Activated T-helper 2 cell treated with anti-CD3 and anti-CD28 coated beads, Interferon-gamma antibody, Interleukin-2, Interleukin-4, amounts not matched to agents 10 μg/mL and 5 μg/mL and 100 μg/mL, durations not matched to agents 14 hours and 24 hours and 36 hours (primary cell): ENCODE measurements at places on chromosomes 1 and 21. TPM values are rescaled to one million over a fixed set of nuclear protein-coding genes. Genes with fewer than 3 reads are reported as not detected.

Gene CFHR5
- total RNA-seq = not detected in 2 replicates

Gene NPHP4
- 19.0 and 20.2 TPM in 2 replicates for total RNA-seq

Gene LAPTM5
- total RNA-seq = 184 and 189 TPM in 2 replicates

Gene IGSF21
- total RNA-seq = not detected in 2 replicates

Gene CLCA1
- total RNA-seq = not detected in 2 replicates

Gene ZNF678
- 5.1 and 5.7 TPM in 2 replicates for total RNA-seq

Gene FAM89A
- 16.1 and 18.7 TPM in 2 replicates for total RNA-seq

Gene EFNA3
- total RNA-seq = 6.0 and 7.1 TPM in 2 replicates

Gene FGR
- total RNA-seq = 0.07 and 0.25 TPM in 2 replicates

Gene LAMC2
- total RNA-seq = not detected in 2 replicates

Gene CHIA
- total RNA-seq = not detected in 2 replicates

DNA sequence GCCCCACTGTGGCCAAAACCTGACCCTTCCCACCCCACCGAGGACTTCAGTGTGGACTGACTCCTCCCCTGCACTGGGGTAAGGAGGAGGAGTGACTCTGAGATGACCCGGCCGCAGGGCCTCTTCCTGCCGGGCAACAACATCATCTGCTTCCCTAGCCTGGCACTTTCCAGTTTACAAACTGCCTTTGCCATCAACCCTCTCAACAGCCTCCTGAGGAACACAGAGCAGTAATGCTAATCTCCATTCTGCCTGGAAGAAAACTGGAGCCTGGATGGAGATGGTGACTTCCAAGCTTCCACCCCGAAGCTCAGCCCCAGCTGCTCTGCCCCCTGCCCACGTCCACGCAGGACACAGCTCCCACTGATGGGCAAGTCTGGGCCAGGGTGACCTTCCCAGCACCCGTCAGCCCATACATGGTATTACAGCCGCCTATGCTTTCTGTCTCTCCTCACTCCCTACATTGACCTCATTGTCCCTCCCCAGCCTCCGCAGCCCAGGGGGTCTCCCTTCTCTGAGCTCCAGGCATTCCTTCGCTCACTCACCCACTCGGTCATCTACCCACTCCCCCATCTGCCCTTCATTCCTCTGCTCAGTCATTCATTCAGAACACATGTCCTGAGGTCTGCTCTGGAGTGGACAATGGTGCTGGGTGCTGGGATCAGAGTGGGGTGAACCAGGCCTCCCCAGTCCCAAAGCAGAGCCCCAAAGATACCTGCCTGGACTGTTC lies 34.2 kb downstream of the RAP1GAP start:
- no peak for DNase-seq

GRCh38 chr1:34768856-34769255 lies 9.3 kb downstream of the GJB4 start:
- no peak for DNase-seq

DNA sequence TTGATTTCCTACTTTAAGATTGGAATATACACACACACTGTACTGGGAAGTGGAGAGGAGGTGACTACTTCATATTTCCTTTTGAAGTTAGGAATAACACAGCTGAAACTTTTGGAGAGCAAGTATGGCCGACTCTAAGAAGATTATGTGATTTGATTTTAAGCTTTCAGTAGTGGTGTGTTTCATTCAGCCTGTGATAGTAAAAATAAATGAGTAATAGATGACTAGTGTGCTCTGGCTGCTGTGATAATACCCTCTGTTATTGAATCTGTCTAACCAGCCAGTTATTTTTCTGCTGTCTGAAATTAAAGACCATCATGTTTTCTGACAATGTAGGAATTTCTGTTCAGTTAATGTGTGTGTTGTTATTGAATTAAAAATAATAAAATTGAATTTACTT lies 48.3 kb downstream of the CTTNBP2NL start:
- no peak for DNase-seq

- no peak for DNase-seq
These were observed 28.0 kb upstream of the H3-3A start for GRCh38 chr1:226034482-226034881.

- no peak for DNase-seq
These were observed 8.6 kb downstream of the AIM2 start for GRCh38 chr1:159067699-159068621.

DNA sequence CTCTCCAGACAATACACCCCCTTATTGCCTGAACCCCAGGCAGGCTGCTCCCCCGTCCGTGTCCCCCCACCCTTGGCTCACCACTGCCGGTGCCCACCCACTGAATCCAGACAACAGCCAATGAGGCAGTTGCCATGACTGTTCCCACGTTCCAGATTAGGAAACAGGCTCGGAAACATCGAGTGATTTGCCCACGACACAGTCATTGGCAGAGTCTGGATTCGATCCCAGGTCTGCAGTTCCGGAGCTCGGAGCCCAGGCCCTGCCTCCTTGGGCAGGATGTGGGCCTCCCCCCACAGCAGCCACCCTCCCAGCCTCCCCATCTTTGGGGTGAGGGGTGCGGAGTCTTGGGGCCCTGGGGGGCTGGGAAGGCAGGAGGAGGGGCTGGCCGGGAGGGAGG lies 20.3 kb upstream of the CLSTN1 start:
- no peak for DNase-seq

DNA sequence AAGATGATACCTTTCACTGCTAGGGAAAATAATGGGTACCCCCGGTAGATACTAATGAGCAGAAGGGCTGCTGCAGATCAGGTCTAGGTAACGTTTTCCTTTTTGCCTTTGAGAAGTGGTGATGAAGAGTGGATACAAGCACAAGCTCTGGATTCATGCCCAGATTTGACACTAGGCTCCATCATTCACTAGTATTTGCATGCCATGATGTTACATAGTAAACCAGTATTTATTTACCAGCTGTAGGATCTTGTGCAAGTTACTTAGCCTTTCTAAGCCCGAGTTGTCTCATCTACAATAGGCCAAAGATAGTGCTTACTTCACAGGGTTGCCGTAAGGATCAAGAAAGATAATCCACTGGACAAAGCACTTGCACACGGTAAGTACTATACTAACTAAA lies 14.2 kb downstream of the PTPN14 start:
- no peak for DNase-seq

DNA sequence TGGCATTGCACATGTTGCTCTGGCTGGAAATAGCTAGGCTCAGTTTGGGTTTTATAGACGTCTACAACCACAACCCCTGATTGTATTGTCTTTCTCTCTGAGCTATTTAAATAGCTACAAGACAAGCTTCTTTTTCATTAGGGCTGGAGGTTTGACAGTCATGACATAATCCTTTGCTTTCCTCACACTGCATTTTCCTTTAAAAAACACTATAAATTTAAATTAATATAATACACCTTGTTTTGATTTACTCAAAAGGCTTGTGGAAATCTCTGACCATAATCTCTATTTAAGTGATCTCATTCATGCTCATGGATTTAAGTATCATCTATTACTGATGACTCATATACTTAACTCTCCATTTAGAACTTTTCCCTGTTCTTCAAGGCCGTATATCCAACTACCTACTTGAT lies 50.4 kb upstream of the PTGFR start:
- no peak for DNase-seq

- DNase-seq = no peak
These were observed 9.4 kb upstream of the KIF14 start for GRCh38 chr1:200629876-200630514.

- no peak for DNase-seq
These were observed 37.2 kb downstream of the WNT4 start for GRCh38 chr1:22105611-22106207.

DNA sequence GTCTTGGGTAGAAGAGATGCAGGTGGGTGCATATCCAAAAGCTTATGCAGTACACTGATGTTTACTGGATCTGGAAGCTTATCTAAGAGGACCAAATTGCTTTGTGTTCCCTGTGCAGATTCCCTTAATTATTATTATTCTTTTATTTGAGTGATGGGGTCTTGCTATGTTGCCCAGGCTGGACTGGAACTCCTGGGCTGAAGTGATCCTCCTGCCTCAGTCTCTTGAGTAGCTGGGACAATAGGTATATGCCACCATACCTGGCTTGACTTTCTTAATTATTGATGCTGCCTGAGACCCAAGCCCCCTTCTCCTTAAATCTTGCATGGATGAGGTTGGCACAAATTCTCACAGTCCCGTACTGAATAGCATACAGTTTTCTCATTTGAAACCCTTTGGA lies 83.0 kb downstream of the MACF1 start:
- no peak for DNase-seq

DNA sequence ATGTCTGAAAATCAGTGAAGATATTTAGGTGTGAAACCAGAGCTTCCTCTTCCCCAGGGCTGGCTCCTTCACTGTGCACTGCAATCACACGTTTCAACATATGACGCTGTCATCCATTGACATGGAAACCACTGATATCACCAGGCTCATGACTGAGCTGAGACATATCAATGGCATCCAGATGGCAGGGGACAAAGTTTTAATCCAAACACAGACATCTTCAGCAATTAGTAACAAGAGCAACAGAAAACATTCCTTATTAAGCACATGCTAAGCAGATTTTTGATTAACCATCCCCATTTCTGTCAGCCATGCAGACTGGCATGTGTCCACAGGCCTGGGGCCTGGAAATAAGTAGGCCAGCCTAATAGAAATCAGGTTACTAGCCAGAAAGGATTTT lies 108.0 kb upstream of the ADAR start:
- no peak for DNase-seq

GRCh38 chr1:245956225-245956624 lies 550.9 kb downstream of the SMYD3 start:
- peak; percentile 13 for DNase-seq

DNA sequence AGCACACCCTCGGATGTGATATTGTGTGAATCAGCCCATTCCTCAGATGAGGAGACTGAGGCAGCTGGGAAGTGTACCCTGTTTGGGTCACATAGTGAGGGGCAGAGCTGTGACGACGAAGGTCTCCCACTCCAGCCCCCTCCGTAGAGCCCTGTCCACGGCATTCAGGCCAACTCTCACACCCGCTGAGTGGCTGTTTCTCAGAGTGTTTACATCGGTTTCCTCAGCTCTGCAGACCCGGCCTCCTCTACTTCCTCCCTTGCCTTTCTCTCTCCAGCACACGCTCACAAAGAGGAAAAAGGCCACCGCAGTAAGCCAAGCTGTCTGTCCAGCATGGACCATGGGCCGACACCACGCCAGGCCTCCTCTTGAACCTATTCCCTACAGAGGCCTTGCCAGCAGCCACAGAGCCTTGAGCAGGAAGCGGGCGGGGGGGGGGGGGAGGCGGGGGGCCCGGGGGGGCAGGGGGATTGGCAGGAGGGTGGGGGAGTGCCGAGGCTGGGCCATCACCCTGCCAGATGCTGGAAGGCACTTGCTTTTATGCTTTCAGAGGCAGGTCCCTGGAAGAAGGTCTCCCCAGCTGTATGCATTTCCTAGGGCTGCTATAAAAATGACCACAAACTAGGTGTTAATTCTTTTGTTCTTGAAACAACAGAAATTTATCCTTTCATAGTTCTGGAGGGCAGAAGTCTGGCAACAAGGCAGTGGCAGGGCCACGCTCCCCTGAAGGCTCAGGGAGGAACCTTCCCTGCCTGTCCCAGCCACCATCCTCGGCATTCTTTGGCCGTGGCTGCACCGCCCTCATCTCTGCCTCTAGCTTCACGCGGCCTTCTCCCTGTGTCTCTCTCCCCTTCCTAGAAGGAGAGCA lies 178.4 kb downstream of the PSMG1 start:
- no peak for DNase-seq

- no peak for DNase-seq
These were observed 80.3 kb downstream of the SCMH1 start for GRCh38 chr1:41161846-41162245.

- no peak for DNase-seq
These were observed 59.8 kb downstream of the ITPKB start for GRCh38 chr1:226679262-226679661.

GRCh38 chr1:200962631-200963030 lies 60.9 kb downstream of the KIF21B start:
- no peak for DNase-seq

DNA sequence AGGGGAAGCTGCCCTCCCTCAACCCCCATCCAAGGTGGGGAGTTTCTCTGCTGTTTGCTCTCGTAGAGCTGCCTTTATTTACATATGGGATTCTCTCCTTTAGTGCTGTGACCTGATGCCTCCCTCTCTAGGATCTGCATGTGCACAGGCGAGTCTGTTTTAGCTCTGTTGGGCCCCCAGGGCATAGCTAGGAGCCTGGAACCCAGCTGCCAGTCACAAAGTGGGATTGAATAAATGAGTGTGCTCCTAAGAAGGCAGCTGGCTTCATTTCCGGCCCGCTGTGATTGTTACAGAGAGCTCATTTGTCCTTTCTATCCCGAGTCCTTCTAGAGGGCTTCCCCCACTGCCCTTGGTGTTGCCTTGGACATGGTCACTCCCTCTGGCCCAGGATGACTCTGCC lies 176.6 kb downstream of the GRIK3 start:
- no peak for DNase-seq

DNA sequence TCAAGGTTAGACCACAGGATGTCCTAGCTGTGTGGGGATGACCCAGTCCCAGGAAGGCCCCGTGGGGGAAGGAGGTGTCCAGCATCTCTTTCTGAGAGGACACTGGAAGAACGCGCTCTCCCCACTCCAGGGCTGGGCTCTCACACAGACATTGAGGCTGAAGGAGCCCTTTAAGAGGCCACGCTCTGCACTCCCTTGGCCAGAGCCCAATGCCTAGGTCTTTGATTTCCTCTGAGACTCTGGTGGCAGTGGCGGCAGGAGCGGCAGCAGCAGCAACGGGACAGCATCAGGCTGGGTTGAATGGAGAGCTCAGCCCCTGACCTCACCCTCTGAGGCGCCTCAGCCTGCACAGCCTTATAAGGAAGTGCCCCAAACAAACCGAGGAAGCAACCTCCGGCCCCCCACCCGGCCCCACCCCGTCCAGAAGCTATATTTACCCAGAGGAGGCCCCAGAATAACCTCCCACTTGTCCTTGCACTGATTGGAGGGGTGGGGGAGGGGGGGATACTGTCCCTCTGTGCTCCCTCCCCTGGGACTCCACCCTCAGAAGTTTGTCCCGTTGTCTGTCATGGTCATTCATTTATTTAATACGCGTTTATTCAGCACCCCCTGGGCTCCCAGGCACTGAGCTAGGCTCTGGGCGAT lies 12.3 kb downstream of the NES start:
- DNase-seq = no peak

- DNase-seq = no peak
These were observed 65.3 kb upstream of the MAGI3 start for GRCh38 chr1:113325022-113325421.

GRCh38 chr1:7462617-7463016 lies 308.5 kb upstream of the VAMP3 start:
- no peak for DNase-seq

GRCh38 chr1:48730164-48730910 lies 46.4 kb downstream of the BEND5 start:
- no peak for DNase-seq

DNA sequence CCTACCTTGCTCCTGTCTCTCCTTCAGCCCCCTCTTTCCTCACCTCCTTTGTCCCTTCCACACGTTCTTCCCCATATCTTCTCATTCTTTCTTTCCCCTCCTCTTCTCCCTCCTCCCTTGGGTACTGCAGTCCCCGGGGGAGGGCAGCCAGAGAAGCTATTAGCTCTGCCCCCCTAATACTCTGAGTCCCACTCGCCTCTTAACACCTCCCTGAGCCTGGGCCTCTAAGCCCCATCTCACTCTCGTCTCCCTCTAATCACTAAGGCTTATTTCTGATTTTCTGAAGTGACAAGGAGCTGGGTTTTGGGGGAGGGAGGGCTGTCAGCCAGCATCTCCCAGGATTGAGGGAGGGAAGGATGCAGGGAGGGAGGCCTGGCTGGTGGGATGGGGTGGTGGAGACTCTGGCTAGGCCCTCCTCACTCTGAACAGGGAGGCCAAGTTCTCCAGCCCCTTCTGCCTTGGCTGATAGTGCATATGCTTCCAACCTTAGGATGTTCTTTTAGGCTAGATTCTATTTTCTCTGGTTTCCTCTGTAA lies 25.6 kb upstream of the DMBX1 start:
- no peak for DNase-seq
